Breast epithelium (tissue), 4 donors: ENCODE measurements at places on chromosomes 4 and X. TPM values are rescaled to one million over a fixed set of nuclear protein-coding genes. Genes with fewer than 3 reads are reported as not detected.
A peak's percentile ranks its signal among the peaks of the same experiment; 100 is the strongest.

The CLNK gene
- under 0.01 TPM for total RNA-seq

The CAMK2D gene
- 62.1 TPM for total RNA-seq

The FRMPD3 gene
- total RNA-seq, result 0.59 TPM

The ASB12 gene
- 0.29 TPM for total RNA-seq

DNA sequence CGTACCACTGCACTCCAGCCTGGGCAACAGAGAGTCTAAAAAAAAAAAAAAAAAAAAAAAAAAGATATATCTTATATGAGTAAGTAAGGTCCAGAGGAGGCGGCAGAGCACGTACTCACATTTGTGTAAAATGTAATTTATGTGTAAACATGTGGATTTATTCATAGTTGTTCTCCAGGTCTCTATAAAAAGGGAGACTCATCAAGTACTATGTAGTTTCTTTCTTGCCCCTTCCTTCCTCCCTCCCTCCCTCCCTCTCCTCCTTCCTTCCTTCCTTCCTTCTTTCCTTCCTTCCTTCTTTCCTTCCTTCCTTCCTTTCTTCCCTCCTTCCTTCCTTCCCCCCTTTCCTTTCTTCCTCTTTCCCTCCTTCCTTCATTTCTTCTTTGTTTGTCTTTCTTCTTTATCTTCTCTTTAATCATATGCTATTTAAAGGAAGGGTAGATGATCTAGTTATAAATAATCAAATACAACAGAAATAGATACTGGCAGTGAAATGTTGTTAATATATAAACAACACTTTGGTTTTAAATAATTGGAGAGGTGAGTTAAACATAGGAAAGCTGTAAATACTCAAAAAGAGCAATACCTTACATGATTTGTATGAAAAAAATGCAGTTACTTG is 344.8 kb downstream of the ANK2 start:
- H3K4me1 ChIP-seq, result no peaks in the 10 kb centered on the region
- no peaks in the 10 kb centered on the region for H3K36me3 ChIP-seq
- H3K27ac ChIP-seq, result no peak overlapping the region
- H3K27me3 ChIP-seq, result no peaks in the 10 kb centered on the region

GRCh38 chrX:78387364-78387763 is 60.0 kb upstream of the CYSLTR1 start:
- no peaks in the 10 kb centered on the region for H3K27me3 ChIP-seq
- H3K36me3 ChIP-seq, result no peaks in the 10 kb centered on the region
- H3K4me1 ChIP-seq, result no peaks in the 10 kb centered on the region
- no peak for DNase-seq

DNA sequence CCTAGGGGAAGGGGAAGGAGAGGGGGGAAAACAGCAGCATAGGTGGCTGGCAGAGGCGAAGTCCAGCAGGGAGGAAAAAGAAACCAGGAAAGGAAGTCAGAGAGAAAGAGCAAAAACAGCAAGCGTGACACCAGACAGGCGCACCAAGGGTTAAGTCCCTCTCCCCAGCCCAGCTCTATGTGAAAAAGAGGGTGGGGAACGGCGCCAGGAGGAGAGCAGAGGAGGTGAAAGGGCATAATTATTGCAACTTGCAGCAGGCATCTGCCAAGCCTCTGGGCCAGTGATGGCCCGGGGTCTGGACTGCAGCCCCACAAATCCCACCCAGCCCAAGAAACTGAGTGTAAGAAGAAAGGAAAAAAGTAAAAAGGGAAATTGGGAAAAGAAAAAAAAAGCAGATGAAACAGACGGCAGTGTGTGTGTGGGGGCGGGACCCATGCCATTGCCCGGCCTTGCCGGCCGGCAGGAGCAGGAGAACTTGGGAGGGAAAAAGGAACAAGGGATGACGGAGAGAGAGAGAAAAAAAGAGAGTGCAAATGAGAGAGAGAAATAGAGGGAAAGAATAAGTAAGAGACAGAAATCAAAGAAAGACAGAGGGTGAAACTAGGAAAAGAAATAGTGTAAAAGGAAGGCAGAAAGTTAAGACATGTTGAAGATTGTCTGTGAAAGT is 14.1 kb upstream of the RHOXF2 start:
- no peaks in the 10 kb centered on the region for H3K4me1 ChIP-seq
- peak overlapping the region; percentile 15 for H3K4me3 ChIP-seq
- no peaks in the 10 kb centered on the region for H3K27me3 ChIP-seq
- H3K27ac ChIP-seq, result no peak overlapping the region

GRCh38 chr4:101081166-101081565 is 266.2 kb downstream of the PPP3CA start:
- no peak for DNase-seq
- no peaks in the 10 kb centered on the region for H3K27me3 ChIP-seq
- H3K4me3 ChIP-seq, result no peak overlapping the region
- no peaks in the 10 kb centered on the region for H3K36me3 ChIP-seq
- no peak overlapping the region for H3K27ac ChIP-seq
